ENCODE measurements at places on chromosomes 7 and 10. TPM values are rescaled to one million over a fixed set of nuclear protein-coding genes. Genes with fewer than 3 reads are reported as not detected.

The IGFBP1 gene
- not detected for total RNA-seq

The LYZL2 gene
- not detected for total RNA-seq

The SHOC2 gene
- total RNA-seq, result 68.3 TPM

The PLAU gene
- 13.8 TPM for total RNA-seq

The SRRM3 gene
- total RNA-seq, result 2.3 TPM

The LRRC18 gene
- not detected for total RNA-seq

The TRIM50 gene
- not detected for total RNA-seq

The AKR1C3 gene
- total RNA-seq, result 166 TPM

The KEL gene
- total RNA-seq, result 1.3 TPM

The AKR1C8 gene
- total RNA-seq, result not detected

The POLL gene
- 35.9 TPM for total RNA-seq

The RHOBTB1 gene
- total RNA-seq, result 10.9 TPM

The KCP gene
- 14.5 TPM for total RNA-seq

The ZNF487 gene
- 9.6 TPM for total RNA-seq

The MMP21 gene
- not detected for total RNA-seq

The GFRA1 gene
- total RNA-seq, result 4.1 TPM

The KCNK18 gene
- not detected for total RNA-seq

The AOAH gene
- 12.3 TPM for total RNA-seq

The CYP3A4 gene
- total RNA-seq, result not detected

All from ureter (tissue), 1 donor.